Iris pigment epithelial cell (primary cell): ENCODE measurements at places on chromosomes 16 and 17.

- DNase-seq, result no peak
Observed at GRCh38 chr17:73875346-73875745, 231.1 kb upstream of the SDK2 start.

- DNase-seq, result no peak
Observed at GRCh38 chr16:5851393-5851982, 753.9 kb upstream of the EEF2KMT start.

DNA sequence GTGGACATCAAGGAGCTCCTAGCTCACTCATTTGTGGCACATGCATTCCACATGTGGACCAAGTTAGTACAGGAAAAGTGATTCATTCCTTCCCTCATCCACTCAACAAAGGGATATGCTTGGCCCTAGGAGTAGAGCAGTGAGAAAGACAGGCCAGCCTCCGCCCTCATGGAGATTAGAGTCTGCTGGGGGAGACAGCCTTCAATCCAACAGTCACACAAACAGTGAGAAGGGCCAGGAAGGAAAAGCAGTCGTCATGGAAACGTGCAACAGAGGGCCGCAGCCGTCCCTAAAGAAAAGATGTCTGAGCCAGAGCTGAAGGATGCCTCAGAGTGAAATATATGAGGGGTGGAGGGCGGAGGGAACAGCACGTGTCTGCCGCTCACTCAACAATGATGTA lies 109.9 kb downstream of the VPS53 start:
- peak; percentile 52 for DNase-seq

DNA sequence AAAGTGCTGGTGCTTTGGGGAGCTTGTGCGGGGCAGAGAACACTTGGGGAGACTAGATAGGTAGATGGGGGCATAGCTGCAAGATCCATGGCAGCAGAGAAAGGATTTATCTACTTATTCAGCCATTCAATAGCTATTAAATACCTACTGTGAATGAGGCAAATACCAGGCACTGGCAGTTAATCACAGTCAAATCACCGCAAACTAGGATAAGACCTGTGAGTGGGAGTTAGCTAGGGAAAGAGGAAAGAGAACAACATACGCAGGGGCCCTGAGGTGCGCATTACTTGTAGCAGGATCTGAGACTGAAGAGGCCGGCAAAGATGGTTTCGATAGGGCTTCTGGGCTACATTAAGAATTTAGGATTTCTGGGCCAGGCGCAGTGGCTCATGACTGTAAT lies 3.8 kb upstream of the ALKBH5 start:
- DNase-seq, result no peak

- DNase-seq, result no peak
Observed at GRCh38 chr16:81615411-81615810, 163.7 kb upstream of the PLCG2 start.

DNA sequence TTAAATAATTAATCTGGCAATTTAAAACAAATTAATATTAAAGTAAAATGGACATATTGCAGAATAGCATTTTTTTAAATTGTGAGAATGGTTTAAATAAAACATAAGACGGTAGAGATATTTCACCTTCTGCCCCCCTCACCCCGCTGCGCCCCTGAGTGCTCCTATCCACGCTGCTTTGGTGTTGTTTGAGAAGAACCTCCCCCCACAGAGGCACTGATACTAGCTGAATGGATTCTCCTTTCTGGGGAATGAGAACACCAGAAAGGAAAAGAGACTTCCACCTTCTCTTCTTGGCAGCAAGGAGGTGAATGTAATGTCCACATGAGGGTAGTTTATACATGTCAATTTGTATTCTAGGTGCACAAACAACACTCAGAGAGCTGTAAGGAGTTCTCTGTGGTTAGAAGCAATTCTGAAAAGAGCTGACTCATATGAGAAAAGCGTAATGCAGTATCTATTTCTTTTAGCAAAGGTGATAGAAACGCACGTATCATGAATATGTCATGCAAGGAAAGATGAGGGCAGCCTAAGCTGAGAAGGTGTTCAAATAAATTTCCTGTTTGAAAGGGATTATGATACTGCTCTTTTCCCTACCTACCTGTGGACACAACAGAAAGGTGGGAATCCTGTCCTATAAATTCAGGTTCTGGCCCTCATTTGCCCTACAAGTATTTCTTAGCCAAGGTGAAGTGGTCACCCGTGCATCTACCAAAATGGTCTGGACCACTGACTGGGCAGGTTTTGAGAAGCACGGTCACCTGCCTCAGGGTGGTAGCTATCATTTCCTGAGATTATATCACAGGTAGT lies 126.9 kb downstream of the PARN start:
- peak; percentile 88 for DNase-seq

GRCh38 chr16:84367297-84367680 lies 1.0 kb upstream of the ATP2C2 start:
- no peak for DNase-seq

- DNase-seq, result peak; percentile 44
Observed at GRCh38 chr17:8785547-8786413, 13.4 kb downstream of the MFSD6L start.

DNA sequence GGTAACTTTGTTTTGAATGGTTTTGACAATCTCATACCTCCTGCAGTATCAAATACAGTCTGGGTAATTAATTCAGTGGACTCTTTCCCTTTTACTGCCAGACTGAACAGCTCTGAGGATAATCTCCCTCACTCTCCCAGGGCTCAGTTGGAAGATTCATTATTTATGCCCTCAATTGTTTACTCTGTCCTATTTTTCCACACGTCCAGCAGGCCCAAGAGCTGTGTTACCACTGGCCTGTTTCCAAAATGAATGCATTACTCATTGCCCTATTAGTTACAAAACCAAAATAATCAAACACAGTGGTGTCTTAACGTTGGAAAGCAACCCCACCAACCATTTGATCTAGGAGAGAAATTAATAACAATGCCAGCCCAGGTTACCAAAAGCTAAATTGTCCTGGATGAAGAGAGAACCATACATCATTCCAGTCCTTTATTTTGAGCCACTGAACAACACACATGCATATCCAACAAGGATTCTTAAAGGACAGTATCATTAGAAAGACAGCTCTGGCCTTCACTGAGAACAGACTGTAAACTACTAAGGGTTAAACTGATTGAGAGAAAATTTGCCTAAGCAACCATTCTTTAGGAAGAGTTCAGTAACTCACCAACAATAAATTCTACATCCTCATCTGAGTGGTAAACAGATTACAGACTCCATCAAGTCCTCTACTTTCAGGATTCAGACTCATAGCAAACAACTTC lies 34.5 kb downstream of the FAM222B start:
- DNase-seq, result peak; percentile 94

- DNase-seq, result peak; percentile 91
Observed at GRCh38 chr17:42135664-42136653, 13.4 kb downstream of the HSPB9 start.

DNA sequence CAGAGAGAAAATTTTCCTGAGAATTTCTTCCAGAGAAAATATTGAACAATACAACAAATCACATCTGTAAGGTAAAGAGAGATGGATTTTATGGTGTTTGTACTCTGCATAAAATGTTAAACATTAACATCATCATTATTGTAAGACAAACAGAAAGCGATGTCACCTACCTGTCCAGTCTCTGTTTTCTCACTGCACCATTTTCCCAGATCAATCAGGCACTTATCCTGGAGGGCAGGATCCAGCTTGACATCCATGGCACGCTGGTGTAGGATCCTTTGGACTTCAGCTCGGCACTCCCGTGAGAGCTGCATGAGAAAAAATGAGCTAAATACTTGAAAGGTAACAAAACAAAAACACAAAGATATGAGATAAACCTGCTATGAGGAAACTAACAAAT lies 55.9 kb upstream of the CLEC18B start:
- DNase-seq, result no peak

- no peak for DNase-seq
Observed at GRCh38 chr16:79873825-79874224, 273.3 kb upstream of the MAF start.

DNA sequence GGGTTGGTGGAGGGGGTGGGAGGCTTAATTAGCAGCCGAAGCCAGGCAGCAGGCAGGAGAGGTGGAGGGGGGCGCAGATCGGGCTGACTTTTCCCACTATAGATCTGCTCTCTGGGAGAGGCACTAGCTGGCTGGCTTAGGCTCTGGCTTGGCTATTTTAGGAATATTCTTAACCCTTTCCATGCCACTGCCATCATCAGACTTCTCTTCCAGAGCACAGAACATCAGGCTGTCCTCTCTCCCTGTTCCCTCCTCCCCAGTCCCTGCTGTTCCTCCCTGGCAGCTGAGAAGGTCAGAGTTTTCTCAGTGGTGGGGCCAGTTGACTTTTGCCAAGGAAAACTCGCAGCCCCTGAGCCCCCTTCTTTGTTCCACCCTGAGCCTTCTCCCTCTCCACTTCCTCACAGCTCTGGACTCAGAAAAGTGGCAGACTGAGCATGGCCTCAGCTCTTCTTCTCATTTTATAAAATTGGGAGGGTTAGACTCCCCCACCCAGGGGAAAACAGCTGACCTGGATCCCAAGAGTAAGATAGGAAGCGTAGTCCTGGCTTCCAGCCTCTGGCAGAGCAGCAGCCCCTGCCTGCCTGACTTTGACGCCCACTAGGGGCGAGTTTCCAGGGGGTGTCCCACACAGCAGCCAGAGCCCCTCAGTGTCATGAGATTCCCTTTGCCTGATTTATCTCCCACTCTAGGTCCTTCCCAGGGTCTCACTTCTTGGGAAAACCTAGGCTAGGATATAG lies 9.9 kb upstream of the C1QL1 start:
- no peak for DNase-seq

GRCh38 chr16:90083139-90083538 lies 6.0 kb upstream of the PRDM7 start:
- DNase-seq, result no peak

DNA sequence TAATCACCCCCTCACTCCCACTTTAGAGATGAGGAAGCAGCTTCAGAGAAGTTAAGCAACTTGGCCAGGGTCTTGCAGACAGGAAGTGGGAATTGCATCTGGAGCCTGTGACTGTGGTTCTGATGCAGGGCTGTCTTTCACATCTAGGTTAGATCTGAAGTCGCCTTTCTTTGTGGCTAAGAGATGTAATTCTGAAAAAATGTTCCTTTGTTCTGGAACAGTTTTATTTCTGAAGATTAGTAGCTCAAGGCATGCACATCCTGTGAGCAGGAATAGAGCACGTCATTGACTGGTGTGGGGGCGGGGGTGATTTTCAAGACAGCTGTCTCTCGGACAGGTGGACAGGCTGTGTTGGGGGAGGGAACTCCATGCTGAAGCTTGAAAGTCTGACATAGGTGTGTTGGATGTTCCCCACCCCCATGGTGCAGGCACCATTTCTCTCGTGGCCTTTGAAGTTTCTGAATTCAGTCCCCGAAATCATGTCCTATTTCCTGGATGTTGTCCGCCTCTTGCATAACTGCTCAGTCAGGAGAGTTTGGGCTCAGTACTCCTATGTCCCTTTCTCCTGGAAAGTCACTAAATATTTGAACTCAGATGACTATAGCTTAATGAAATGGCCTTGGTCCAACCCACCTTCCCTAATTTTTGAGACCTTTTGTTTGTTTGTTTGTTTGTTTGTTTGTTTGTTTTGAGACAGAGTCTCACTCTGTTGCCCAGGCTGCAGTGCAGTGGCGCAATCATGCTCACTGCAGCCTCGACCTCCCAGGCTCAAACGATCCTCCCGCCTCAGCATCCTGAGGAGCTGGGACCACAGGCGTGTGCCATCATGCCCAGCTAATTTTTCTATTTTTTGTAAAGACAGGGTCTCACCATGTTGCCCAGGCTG lies 21.0 kb upstream of the HERPUD1 start:
- DNase-seq, result peak; percentile 81

DNA sequence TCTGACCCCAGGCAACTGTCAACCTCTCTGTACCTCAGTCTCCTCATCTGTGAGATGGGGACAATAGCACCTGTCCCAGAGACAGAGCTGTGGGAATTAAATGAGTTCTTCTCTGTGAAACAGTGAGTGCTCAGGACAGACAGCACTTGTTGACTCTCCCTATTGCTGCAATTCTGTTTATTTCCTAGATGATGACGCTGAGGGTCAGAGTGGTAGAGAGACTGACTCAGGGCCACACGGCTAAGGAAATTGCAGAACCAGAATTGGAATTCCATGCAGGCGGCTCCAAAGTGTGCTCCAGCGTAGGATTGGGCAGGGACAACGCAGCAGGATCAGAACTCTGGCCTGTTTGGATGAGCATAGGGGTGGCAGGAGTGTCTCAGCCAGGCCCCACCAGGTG lies 302.2 kb downstream of the C16orf95 start:
- DNase-seq, result no peak

GRCh38 chr16:74092336-74092735 lies 204.3 kb upstream of the PSMD7 start:
- DNase-seq, result no peak

DNA sequence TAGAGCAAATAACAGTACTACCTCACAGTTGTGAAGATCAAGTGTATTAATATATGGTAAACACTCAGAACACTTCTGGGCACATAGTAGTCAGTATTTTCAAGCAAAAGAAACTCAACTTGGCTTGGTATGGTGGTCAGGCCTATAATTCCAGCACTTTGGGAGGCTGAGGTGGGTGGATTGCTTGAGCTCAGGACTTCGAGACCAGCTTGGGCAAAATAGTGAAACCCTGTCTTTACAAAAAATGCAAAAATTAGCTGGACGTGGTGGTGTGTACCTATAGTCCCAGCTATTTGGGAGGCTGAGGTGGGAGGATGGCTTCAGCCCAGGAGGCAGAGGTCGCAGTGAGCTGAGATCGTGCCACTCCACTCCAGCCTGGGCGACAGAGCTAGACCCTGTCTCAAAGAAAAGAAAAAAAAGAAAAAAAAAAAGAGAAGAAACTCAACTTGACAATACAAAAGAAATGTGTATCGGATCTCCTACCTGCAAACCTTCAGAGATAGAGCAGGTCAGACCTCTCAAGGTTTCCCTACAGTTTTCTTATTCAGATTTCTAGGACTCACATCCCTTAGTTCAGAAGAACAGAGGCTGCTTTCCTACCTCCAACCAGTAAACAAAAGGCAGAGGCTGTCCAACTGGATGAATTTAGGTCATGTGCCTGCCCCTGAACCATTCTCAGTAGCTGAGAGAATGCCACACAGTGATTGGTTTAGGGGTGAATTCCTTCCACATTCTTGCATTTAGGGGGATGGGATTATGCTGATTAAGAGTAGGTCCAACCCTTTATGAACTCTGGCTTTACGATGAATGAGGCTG lies 1.7 kb upstream of the KPNA2 start:
- DNase-seq, result peak; percentile 90

- peak; percentile 27 for DNase-seq
Observed at GRCh38 chr16:58306327-58306726, 11.5 kb upstream of the PRSS54 start.

DNA sequence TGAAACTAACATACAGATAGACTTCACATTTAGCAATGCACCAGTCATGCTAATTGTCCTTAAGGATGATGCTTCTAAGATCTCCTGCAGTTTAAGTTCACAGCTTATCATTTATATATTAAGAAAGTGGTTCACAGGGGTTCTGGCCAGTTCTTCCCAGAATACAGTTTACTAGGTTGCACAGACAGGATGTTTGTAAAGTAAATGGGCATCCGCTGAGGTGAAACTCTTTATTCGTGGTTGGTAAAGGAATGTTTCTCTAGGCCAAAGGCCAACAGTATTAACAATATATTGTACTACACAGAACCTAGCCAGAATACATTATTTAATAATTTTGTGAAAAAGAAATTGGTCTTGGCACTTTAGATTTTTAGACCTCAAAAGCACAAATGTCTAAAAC lies 1427.3 kb downstream of the CDH8 start:
- peak; percentile 10 for DNase-seq
